ENCODE measurements at places on chromosomes 6 and 20.

GRCh38 chr20:25466846-25467245 is 59.4 kb downstream of the GINS1 start:
- ATAC-seq: no peak

- ATAC-seq: peak; percentile 75
Observed at GRCh38 chr20:51752343-51752951, 15.7 kb downstream of the ATP9A start.

DNA sequence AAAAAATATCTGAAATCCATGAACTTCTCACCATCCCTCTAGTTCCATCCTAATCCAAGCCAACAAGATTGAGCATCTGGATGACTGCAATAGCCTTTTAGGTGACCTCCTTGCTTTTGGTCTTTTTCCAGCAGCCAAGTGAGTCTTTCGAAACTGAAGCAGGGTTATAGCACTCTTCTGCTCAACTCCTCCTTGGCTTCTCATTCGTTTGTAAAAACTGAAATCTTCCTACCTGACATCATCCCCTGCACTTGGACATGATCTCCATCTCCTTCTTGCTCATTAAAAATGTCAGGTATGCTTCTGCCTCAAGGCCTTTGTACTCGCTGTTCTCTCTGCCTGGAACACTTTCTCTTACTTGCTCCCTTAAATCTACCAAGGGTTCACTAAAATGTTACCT is 46.0 kb downstream of the STX7 start:
- ATAC-seq: no peak

DNA sequence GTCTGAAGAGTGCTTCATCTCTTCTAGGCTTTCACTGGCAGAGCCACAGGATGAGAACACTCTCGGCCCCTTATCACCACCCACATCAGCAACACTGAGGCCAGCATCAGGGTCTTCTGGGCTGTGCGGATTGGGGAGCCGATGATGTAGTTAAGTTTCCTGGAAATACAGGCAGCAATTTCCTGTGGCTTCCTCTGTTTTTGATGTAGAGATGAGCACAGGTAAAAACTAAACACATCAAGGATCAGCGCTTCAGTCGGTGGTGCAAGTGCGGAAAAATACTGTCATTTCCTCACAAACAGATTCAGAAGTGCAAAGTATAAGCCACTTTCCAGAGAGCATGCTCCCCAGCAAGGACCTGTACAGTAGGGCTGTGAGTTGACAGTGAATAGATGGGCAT is 62.6 kb downstream of the BACH2 start:
- no peak for ATAC-seq

DNA sequence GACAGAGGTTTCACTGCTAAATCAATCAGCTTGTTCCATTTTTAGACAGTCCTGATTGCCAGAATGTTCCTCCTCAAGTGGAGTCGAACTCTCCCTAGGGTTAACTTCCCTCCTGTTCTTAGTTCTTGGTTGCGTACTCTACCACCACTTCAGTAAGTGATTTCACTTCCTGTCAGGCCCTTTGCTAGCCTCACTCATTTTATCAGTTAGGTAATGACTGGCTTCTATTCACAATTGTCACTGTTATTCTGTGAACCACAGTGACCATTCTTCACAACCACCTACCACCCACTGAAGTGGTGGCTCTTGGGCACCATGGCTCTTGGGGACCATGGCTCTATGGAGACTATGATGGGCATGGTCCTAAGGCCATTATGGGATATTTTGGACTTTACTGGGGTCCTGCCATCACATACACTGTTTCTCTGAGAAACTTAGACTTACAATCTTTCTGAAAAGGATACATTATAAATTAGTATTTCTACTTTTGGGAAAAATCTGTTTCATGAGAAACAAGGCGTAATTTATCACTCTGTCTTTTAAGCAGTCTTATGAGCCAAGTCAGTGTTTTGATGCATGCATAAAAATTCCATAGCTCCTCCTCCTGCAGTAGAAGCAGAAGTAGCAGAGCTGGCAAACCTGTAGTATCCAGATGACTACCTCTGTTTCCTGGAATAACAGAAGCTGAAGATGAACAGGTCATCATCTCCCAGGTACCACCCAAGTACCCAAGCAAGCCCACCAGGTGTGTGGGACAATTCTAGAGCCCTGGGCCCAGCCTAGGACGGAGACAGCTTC is 66.3 kb downstream of the ATXN1 start:
- no peak for ATAC-seq

DNA sequence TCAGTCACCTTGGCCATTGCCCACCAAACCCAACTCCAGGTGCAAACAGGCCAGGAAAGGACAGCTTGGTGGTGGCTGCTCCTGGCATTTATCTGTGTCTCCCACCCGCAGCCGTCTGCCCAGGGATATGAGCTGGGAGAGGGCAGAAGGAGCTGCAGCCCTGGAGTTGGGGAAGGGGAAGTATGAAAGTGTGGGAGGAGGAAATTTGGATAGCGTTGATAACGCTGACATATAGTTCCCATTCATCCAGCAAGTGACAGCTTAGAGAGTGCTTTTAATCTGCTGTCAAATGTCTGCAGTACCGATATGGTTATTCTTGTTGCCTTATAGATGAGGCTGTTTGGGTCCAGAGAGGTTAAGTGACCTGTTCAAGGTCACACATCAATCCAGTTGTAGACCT is 741 bp downstream of the KCNK16 start:
- ATAC-seq: no peak

GRCh38 chr20:25020345-25020744 is 27.8 kb upstream of the APMAP start:
- no peak for ATAC-seq

GRCh38 chr6:83536647-83537589 is 24.6 kb downstream of the PRSS35 start:
- no peak for ATAC-seq

DNA sequence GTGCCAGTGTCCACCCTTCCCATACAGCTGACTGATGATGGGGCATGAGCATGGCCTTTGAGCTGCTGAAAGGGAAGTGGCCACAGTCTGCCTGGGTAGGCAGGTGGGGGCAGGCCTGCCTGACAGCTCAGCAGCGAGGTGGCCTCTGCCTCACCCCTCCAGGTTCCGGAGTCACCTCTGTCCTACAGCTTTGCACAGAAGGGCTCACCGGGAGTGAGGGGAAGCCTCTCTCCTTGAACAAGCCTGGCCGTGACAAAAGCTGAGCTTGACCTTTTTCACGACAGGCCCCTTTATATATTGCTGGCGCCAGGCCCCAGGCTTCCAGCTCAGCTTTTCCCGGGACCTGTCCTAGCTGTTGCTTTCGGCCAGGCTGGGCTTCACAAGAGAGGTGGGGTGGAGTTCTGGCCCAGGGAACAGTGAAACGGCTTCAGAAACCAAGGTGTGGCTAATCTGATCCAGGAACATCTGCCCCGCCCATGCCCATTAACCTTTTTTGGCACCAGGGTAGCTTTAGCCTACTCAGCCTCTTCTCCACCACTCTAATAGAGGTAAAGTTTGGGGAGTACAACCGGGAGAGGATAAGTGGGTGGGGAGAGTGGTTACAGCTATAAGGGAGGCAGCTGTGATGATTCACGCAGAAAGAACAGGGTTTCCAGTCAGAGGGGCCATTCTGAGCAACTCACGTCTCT is 42.9 kb downstream of the C6orf132 start:
- peak; percentile 45 for ATAC-seq

DNA sequence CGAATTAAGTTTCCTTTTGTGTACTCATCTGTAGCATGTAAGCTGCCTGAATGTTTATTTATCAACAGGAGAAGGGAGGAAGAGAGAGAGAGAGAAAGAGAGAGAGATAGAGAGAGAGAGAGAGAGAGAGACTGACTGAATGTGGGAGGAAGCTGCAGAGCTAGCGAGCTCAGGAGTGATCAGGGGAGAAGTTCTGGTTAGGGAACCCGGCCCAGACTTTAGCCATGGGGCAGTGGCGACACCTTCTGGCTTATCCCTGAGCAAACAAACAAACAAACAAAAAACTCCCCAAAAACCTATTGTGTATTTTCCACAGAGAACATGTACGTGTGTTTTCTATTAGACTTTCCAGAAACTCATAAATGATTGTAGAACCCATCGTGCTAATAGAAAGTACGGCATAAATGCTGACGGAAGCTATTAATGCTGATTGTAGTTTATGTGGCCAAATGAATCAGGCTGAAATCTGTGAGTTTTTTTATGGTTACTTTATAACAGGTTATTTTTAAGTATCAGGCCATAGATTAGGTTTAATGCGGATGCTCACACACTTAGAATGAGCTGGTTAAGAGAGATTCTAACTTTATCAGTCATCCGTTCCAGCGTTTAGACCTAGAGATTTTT is 92.8 kb downstream of the CLIC5 start:
- peak; percentile 88 for ATAC-seq

DNA sequence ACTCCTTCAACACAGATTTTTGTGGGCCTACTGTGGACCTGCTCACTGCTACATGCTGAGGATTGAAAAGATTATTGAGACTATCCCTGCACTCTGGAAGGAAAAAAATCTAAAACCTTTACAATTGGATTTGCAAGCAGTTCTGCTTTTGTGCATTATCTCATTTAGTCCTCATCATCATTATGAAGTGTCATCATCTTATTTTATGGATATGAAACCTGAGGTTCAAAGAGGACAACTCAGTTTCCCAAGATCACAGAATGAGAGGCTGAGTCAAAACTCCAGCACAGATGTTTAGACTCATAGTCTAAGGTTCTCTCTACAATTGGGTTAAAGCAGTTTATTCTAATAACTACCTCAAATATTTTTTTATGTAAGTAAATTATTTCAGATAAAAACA is 160.2 kb upstream of the MARCKS start:
- no peak for ATAC-seq

- no peak for ATAC-seq
Observed at GRCh38 chr20:3909952-3910366, 20.8 kb downstream of the PANK2 start.

DNA sequence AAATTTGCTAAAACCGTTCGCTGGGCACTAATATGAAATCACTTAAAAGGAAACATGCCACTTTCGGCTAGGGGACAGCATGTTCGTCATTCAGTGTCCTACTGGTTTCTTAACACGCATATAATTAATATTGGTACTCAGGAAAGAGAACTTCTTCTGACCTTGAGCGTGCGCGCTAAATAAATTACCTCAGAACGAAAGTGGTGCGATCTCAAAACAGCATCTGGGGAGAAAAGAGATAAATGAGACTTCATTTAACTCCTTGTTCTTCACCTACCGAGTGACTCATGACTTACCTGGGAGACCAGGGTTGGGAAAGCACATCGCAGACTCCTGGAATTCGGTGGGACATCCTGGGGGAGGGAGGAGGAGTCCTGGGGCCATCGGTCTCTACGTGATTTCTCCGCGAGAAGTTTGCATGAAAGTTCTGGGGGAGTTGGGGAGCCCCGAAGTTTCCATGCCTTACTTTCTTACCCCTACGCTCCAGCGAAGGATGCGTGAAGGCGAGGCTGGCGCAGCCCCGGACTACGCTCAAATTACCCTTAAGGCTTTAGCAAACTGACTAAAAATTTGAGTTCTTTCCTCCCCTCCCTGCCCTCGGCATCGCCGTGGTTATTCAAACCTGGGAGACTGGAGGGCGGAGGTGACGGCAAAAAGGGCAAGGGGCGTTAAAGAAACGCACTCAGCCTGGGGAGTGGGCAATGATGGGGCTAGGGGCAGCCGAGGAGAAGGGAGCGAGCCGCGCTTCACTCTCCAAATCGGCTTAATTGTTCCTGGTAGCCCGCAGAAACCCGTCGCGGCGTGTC is 1.1 kb upstream of the BEND6 start:
- ATAC-seq: no peak

- ATAC-seq: no peak
Observed at GRCh38 chr6:23447731-23448130, 678.3 kb upstream of the NRSN1 start.

DNA sequence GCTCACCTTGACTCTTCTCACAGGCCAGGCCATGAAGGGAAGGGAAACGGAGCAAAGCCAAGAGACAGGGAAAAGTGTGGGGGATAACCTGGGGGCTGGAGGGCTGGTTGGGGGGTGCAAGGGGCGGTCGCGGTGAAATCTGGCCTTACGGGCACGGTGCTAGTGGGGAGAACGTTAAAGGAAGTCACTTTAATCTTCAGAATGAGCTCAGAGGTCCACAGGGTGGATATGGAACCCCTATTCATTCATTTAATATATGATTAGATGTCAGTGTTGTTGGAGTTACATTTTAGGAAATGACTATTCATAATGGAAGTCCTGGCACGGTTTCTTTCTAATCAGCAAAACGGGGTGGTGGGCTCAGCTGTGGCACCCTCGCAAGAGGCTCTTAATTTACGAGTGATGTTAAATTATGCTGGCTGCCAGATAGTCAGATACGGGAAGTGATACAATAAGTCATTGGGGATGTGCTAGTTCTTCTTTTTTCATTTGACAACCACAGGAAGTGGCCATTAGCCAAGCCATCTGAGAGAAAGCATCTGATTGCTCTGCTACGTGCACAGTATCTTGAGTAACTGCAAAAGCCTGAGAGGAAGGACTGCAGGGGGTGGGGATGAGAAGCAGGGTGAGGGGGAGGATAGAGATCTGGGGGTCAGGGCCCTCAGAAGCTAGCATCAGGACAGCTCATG is 253.0 kb downstream of the QKI start:
- no peak for ATAC-seq

GRCh38 chr20:25320035-25320800 is 70.4 kb downstream of the ABHD12 start:
- no peak for ATAC-seq

GRCh38 chr6:40661726-40662125 is 74.6 kb upstream of the LRFN2 start:
- ATAC-seq: no peak

GRCh38 chr6:43871933-43872332 is 101.9 kb downstream of the VEGFA start:
- no peak for ATAC-seq

DNA sequence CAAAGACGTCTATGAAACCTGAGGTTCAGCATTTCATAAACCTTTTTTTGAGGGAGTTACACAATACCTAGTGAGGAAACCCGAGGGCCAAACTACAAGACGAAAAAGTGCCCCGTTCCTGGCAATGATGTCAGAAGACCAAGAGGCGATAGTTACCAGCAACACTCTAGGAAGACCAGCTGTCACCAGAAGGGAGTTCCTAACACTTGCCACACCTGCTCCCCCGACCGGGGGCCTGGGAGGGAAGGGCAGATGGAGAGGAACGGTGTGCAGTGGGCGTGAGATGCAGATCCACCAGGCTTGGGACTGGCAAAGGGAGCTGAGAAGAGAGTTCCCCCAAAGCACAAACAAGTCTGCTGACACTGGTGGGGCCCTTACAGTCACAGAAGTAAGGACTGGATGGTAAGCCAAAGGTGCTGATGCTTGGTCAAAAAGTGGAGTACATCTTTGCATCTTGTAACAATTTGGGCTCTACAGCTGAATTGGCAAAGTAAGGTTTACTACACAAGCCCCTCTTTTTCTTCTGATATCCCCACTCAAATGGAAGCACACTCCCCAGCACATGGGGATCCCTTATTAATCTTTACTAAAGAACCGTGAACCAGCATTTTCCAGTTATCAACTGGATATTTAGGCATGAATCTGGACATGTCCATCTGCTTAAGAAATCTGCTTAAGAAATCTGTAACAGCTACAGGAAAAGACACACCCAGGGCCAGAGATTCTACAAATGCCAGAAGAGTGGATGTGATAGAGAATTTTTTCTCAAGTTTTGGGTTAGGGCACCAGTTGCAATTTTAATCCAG is 38.5 kb downstream of the PANK2 start:
- no peak for ATAC-seq

Measured in SK-N-SH treated with all-trans-retinoic acid at 6 μM for 48 hours (cell line).